Activated naive CD8-positive, alpha-beta T cell treated with anti-CD3 and anti-CD28 coated beads for 36 hours (primary cell): ENCODE measurements at places on chromosomes 2 and 18. TPM values are rescaled to one million over a fixed set of nuclear protein-coding genes. Genes with fewer than 3 reads are reported as not detected.

SAG gene
- not detected for total RNA-seq

MREG gene
- 10.8 TPM for total RNA-seq

ZNF804A gene
- not detected for total RNA-seq

DSEL gene
- total RNA-seq = 0.35 TPM
